Brain microvascular endothelial cell (primary cell): ENCODE measurements at places on chromosomes 1 and 21.

GRCh38 chr1:88179943-88180342, 504.1 kb upstream of the PKN2 start:
- DNase-seq, result no peak

DNA sequence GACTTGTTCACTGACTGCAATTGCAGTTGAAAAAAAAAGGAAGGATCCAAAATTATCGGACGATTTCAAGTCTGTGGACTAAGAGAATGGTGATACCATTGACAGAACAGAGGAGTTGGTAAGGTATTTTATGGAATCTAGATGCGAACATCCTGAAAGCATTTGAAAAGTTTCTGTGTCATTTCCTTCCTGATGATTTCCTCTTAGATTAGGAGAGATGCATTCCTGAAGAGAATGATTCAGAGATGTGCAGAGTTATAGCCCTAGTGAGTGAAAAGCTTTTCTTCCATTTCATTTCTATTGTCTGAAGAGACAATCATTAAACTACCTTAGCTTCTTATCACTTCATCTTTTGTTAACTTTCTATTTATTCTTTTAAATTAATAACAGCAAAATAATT, 200.0 kb downstream of the KCNK2 start:
- DNase-seq, result no peak

- DNase-seq, result no peak
These were observed 356.3 kb downstream of the PLPP3 start for GRCh38 chr1:56222914-56223540.

- DNase-seq, result no peak
These were observed 70.4 kb upstream of the TTLL7 start for GRCh38 chr1:84069236-84069845.

DNA sequence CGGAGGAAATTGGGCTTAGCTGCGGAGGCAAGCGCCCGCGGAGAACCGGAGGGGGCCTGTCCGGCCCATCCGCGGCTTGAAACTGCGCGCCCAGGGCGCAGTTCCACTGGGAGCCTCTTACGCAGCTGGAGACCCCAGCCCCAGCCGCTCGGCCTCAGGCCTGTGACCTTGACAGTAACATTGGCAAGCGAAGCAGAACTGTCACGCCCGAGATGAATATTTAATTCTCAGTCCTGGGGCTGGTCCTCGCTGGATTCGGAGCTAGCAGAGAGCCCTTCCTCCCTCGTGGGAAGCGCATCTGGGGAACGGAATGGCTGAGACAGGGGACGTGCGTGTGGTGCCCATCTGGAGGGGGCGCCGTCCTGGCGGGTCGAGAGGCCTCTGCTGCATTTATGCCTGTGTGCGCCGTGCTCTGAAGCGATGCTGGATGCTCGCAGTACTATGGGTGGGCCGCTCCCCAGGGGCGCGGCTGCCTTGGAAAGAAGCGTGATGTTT, 928 bp downstream of the SLC6A17 start:
- no peak for DNase-seq
